ENCODE measurements at places on chromosomes 1 and 21. TPM values are rescaled to one million over a fixed set of nuclear protein-coding genes. Genes with fewer than 3 reads are reported as not detected.

DNA sequence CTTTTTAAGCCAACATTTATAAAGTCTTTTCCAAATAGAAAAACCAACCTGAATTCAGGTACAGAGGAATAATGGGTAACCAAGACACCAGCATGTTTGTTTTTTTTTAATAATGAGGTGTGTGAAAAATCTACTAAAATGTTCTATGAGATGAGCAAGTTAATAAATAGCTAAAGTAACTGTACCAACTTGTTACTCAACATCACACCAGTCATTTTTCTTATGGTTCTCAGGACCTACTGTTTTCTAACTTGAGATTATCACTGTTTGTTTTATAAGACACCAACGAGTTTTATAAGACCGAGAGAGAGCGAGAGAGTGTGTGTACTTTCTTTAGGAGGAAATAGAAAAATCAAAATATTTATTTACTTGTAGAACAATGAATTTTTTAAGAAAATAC is 12.4 kb downstream of the ELK4 start:
- H3K4me1 ChIP-seq = peaks cover 1% of the 10 kb centered on the region
- H3K4me3 ChIP-seq = no peak overlapping the region
- H3K27me3 ChIP-seq = no peaks in the 10 kb centered on the region
- DNase-seq = no peak
- no peak overlapping the region for H3K27ac ChIP-seq

DNA sequence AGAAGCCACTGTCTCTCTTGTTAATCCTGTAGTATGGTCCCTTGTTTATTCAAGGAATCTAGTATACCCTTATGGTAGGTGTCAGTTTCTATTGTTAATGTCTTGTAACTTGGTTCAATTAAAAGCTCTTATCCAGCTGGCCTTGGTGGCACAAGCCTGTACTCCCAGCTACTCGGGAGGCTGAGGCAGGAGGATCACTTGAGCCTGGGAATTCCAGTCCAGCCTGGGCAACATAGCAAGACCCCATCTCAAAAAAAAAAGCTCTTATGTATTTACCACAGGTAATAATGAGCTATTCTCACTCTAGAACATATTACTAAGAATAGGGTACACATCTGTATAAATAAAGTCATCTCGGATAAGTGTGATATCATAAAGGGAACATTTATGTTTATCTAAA is 46.5 kb downstream of the TMEM200B start:
- no peaks in the 10 kb centered on the region for H3K36me3 ChIP-seq
- no peak overlapping the region for H3K27ac ChIP-seq
- no peaks in the 10 kb centered on the region for H3K27me3 ChIP-seq
- no peak for DNase-seq

DNA sequence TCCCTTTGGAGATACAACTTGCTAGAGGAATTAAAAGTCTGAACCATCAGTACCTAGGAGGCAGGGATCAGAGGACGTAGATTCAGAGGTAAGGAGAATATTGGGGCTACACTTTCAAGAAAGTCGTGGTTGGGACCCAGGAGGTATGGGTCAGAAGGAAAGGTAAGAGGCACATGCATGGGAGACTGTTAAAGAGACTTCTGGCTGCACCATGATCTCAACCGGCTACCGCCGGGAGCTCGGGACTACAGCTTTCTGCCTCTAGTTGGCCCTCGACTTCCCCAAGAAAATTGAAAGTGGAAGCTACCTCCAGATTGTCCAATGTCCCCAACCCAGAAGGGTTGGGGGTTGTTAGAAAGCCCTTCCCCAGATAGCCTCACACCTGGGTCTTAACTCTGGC is 355.7 kb upstream of the TMPRSS15 start:
- no peak overlapping the region for H3K4me3 ChIP-seq
- no peaks in the 10 kb centered on the region for H3K27me3 ChIP-seq
- H3K4me1 ChIP-seq = no peaks in the 10 kb centered on the region
- H3K36me3 ChIP-seq = no peaks in the 10 kb centered on the region
- no peak overlapping the region for H3K27ac ChIP-seq

- H3K27me3 ChIP-seq = no peaks in the 10 kb centered on the region
- H3K4me1 ChIP-seq = no peaks in the 10 kb centered on the region
- DNase-seq = no peak
- H3K36me3 ChIP-seq = no peaks in the 10 kb centered on the region
- H3K27ac ChIP-seq = no peak overlapping the region
These were observed 80.5 kb downstream of the FAM78B start for GRCh38 chr1:166086113-166086883.

DNA sequence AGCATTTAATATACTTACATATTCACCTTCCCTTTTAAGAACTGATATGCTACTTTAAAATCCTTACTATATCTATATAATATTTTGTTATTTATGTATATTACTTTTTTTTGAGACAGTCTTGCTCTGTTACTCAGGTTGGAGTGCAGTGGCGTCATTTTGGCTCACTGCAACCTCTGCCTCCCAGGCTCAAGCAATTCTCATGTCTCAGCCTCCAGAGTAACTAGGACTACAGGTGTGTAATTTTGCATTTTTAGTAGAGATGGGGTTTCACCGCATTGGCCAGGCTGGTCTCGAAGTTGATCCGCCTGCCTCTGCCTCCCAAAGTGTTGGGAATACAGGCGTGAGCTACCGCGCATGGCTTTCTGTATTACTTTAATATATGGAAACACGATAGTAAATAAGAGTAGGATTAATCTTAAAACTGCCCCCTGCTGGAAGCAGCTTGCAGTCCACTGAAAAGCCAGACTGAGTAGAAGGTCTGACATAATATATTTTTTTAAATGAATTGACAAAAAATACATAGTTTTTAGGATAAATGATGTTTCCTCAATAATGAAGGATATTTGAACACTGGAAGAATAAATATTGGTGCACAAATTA is 24.4 kb downstream of the RCAN3 start:
- H3K36me3 ChIP-seq = no peaks in the 10 kb centered on the region
- H3K4me3 ChIP-seq = no peak overlapping the region
- DNase-seq = no peak

DNA sequence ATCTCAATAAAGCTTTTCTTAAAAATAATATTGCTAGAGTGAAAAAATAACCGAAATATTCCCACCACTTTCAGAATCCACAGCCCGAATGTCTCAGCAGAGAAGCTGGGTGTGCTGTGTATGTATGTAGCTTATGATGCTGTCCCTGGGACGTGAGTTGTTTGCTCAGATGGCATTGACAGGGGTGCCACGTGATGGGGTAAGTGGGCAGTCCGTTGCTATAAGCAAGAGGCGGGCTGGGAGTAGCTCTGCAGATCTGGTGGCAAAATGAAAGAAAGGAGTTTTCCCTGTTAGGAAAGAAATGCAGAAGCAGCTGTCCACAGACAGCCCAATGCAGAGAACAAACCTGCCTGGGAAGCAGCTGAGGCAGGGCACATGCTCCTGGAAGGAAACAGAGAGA is 3.8 kb upstream of the FAM20B start:
- no peak for DNase-seq
- H3K4me1 ChIP-seq = peaks cover 13% of the 10 kb centered on the region
- H3K4me3 ChIP-seq = no peak overlapping the region
- no peaks in the 10 kb centered on the region for H3K27me3 ChIP-seq
- H3K36me3 ChIP-seq = no peaks in the 10 kb centered on the region

ETV3L gene
- total RNA-seq = not detected

NHLH2 gene
- not detected for total RNA-seq

DNA sequence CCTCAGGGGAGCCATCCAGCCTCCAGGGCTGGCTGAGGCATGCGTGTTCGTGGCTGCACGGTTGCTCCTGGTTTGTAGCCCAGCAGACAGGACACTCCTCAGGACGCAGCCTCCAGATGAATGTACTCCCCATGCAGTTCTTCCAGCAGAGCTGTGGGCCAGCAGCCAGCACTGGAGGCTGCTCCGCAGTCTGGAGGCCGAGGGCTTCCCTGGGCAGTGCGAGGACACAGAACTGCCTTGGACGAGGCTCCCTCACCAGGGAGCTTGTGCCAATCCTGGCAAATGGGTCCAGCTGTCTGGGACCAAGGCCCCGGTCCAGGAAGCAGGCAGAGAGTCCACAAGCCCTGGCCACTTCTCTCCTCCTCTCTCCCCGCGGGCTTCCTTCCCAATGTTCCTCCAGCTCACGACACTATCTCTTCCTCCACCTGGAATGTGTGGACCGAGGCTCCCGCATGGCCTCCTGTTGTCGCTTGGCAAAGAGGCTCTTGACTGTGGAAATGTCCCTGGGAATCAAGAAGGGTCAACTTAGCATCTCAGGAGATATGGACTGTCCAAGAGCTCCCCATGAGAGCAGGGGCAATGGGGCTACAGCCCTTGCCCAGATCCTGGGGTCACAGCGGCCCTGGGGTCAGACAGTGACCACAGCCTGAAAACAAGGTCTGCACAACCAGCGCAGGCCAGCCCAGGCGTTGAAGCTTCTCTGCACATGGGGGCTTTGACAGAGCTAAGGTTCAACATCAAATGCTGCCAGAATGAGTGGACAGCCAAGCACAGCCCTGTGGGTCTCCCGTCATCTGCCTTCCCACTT is 5.3 kb downstream of the EDN2 start:
- no peaks in the 10 kb centered on the region for H3K36me3 ChIP-seq
- peak; percentile 75 for DNase-seq
- no peaks in the 10 kb centered on the region for H3K27me3 ChIP-seq
- no peak overlapping the region for H3K4me3 ChIP-seq
- no peak overlapping the region for H3K27ac ChIP-seq

- H3K4me3 ChIP-seq = no peak overlapping the region
- H3K27ac ChIP-seq = no peak overlapping the region
- no peaks in the 10 kb centered on the region for H3K36me3 ChIP-seq
- no peak for DNase-seq
- H3K4me1 ChIP-seq = no peaks in the 10 kb centered on the region
These were observed 280.3 kb downstream of the HMCN1 start for GRCh38 chr1:186014370-186015037.

LCE1D gene
- not detected for total RNA-seq

DNA sequence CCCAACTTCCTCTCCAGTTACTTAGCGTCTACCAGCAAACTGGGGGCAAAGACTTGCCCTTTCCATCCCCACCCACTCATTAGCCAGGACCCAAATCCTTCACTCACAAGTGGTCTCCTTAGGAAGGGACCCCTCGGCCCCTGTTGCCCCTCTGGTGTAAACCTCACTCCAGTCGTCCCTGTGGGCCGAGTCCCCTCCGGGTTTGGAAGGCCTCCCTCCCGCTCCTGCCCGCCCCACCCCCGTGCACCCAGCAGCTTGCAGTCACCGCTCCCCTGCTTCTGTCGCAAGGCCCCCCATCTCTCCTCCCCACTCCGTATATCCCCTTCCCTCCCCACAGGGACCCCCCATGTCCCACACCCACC is 1.2 kb downstream of the EFHD2 start:
- H3K4me1 ChIP-seq = peaks cover 10% of the 10 kb centered on the region
- no peak overlapping the region for H3K27ac ChIP-seq
- peak; percentile 23 for DNase-seq
- H3K4me3 ChIP-seq = peak overlapping the region; percentile 74

DNA sequence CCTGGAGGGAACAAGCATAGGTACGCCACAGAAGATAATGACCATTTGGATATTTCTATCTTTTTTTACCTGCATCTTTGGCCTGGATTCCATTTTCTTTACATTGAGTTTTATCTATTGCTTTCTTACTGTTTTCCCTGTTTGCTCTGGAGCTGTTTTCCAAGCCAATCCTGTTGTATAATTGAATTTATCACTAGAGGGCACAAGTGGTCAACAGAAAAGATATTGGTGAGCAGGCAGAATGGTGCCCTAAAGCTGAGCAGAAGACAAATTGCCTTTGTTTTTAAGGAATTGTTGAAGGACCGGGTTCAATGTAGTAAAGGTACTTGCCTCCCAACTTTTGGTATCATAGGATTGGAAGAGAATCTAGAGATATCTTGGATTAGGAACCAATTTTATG is 152.8 kb downstream of the PPP1R12B start:
- no peaks in the 10 kb centered on the region for H3K36me3 ChIP-seq
- no peaks in the 10 kb centered on the region for H3K27me3 ChIP-seq
- no peaks in the 10 kb centered on the region for H3K4me1 ChIP-seq
- no peak overlapping the region for H3K27ac ChIP-seq

- no peaks in the 10 kb centered on the region for H3K4me1 ChIP-seq
- no peaks in the 10 kb centered on the region for H3K36me3 ChIP-seq
- H3K4me3 ChIP-seq = no peak overlapping the region
- DNase-seq = no peak
These were observed 655.7 kb upstream of the ADAMTS5 start for GRCh38 chr21:27622631-27623030.

- DNase-seq = no peak
- no peaks in the 10 kb centered on the region for H3K4me1 ChIP-seq
- H3K4me3 ChIP-seq = no peak overlapping the region
- H3K27ac ChIP-seq = no peak overlapping the region
- H3K27me3 ChIP-seq = no peaks in the 10 kb centered on the region
These were observed 13.6 kb downstream of the FAM177B start for GRCh38 chr1:222750651-222751050.

DNA sequence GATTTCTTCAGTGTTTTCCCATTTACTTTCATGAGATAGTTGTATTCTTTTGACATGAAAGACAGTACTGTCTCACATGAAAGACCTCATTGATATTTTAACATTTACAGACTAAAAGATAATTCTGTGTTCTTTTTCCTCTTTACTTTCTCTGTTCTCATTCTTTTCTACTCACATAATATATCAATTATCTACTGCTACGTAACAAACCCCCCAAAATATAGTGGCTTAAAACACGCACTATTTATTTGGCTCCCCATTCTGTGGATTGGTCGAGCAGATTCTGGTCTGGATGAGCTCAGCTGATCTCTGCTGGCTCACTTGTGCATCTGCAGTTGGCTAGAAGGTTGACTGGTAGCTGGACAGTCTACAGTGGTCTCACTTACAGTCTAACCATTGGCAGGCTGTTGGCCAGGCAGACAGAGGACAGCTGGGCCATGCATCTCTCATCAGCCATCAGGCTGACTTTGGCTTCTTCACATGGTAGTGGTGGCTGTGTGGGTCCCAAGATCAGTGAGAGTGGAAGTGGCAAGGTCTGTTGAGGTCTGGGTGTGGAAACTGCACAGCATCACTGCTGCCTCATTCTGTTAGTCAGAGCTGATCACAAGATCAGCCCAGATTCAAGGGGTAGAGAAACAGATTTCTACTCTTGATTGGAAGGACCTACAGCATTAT is 63.2 kb downstream of the MPZL1 start:
- no peaks in the 10 kb centered on the region for H3K4me1 ChIP-seq
- no peaks in the 10 kb centered on the region for H3K36me3 ChIP-seq
- H3K27me3 ChIP-seq = no peaks in the 10 kb centered on the region
- H3K27ac ChIP-seq = no peak overlapping the region
- no peak for DNase-seq
- H3K4me3 ChIP-seq = no peak overlapping the region

DNA sequence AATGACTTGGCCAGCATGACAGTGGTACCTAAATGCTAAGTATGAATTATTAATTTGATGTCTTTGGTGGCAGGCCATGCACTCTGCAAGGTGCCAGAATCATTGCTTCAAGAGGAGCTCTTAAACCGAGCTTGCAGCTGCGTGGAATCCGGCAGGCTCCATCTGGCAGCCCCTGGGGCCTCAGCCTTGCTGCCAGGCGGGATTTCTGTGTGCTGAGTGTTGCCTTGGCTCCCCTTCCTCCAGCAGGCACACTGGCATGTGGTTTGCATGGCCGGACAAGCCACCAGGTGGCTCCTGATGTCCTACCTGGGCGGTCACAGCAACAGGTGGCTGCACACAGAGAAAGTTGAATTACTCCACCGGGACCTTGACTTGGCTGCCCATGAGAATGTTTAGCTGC is 155.4 kb downstream of the URB2 start:
- no peak overlapping the region for H3K4me3 ChIP-seq
- DNase-seq = no peak
- no peaks in the 10 kb centered on the region for H3K27me3 ChIP-seq
- peaks cover 7% of the 10 kb centered on the region for H3K4me1 ChIP-seq
- no peak overlapping the region for H3K27ac ChIP-seq

GRCh38 chr1:2046953-2047748 is 3.1 kb upstream of the PRKCZ start:
- H3K27ac ChIP-seq = no peak overlapping the region
- DNase-seq = no peak
- H3K36me3 ChIP-seq = no peaks in the 10 kb centered on the region
